CD4-positive, alpha-beta T cell treated with Interleukin-2 at 100 ng/mL for 4 hours (primary cell): ENCODE measurements at places on chromosomes 4 and X.
A peak's percentile ranks its signal among the peaks of the same experiment; 100 is the strongest.

DNA sequence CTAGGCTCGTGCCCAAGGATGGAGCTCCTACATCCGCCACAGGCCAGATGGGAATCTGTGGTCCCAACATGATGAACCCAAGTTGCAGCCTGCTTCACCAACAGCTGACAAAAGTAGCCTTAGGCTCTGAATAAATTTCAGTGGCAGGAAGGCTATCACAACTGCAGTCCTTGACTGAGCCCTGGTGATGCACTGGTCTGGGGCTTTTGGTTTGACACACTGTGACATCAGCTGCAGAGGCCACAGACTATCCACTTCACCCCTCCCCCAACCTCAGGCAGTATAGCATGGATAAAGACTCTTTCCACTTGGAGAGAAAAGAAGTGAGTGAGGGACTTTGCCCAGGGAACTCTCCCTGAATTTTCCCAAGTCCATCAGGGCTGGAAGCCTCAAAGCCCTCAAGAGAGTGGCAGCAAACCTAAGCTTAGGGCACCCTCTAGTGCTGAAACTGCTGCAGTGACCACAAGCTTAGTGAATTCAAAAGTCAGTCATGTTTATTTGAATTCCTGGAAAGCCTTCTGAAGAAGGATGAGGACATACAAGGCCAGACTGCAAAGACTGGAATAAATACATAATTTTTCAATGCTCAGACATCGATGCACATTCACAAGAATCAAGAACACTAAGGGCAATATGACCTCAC, 135.0 kb upstream of the TENT5D start:
- peak; percentile 0 for DNase-seq

GRCh38 chr4:108483650-108484049, 136.7 kb upstream of the RPL34 start:
- DNase-seq, result no peak

DNA sequence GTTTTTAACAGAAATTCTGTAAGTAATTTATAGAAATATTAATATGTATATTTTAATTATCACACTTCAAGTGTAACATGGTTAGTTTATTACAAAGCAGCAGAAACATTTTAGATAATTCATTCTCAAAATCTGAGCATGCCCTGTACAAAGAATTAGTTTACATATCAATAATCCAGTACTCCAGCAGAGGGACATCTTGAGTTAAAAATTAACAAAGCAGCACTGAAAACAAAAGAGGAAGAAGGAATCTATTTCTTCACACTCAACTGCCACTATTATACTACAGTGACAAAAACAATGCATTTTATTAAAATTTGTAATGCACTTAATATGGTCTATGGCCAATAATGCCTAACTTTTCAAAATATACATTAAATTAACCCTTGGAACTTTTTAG, 179.1 kb upstream of the KLHL4 start:
- DNase-seq, result no peak

GRCh38 chr4:89992744-89993143, 98.1 kb downstream of the MMRN1 start:
- DNase-seq, result no peak

DNA sequence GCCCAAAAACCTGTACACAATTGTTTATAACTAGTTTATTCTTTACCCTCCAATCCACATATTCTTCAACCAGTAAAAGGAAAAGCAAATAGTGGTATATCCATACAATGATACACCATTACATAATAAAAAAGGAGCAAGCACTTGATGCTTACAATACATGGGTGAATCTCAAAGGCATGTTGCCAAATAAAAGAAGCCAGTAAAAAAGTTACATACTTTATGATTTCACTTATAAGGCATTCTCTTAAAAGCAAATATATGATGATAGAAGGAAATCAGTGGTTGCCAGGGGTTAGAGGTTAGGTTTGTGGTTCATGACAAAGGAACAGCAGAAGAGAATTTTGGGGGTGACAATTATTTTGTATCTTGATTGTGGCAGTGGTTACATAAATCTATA, 896.1 kb upstream of the LCORL start:
- no peak for DNase-seq

GRCh38 chrX:101062176-101062575, 10.3 kb upstream of the TRMT2B start:
- DNase-seq, result no peak

GRCh38 chr4:2459589-2460349, 9.1 kb upstream of the RNF4 start:
- no peak for DNase-seq

DNA sequence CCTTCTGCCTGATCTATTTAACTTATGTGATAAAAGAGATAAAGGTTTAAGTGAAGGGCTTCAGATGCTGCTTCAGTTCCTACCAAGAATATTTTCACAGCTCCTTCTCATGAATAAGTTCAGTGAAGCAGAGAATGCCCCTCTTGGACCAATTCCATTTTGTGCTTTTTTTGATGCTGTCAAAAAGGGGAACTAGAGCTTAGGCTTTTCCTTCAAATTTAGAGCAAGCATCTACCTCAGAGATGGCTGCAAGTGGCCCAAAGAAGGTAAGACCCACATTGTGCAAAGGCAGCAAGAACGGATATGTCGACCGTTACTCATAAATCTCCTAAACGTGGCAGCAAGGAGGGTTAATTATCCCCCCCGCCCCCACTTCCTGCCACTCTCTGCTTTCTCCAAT, 4.5 kb downstream of the CHRDL1 start:
- no peak for DNase-seq

DNA sequence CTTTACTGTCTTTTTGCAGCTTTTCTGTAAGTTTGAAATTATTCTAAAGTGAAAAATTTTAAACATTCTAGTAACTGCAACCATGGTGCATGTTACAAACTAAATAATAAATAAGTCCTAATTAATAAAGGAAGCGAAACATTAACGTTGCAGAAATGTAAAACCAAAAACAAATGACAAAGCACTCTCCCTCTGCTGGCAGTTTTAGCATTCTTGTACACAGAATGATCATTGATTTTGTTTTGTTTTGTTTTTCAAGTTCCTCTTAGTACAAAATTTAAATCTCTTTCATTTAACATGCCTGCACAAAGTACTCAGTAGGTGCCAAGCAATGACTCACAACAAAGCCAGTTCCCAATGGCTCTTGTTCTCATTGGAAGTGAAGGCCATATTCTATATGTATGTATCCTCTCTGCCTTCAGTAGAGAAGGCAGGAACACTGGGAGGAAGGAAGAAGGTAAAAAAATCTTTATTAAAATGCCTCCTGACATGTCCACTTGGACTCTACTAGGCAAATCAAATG, 13.7 kb upstream of the TMSB4X start:
- no peak for DNase-seq

DNA sequence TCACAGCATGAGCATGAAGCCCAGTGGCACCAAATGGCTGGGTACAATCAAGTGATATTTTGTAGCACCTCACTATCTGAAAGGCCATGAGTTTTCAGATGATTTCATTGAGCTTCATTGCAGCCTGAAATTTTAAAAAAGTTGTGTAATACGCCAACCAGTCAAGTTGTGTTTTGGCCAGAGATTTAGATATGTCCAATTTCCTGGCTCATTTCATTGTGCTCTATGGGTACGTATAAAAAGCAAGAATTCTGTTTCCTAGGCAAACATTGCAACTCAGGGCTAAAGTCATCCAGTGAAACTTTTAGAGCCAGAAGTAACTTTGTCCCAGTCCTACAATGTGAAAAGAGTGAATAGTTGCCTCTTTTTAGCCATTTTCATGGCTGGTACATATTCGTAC, 212.5 kb downstream of the GC start:
- DNase-seq, result no peak
